Bronchial epithelial cell (primary cell): ENCODE measurements at places on chromosomes 16 and 17.

GRCh38 chr16:84756830-84757229 is 57.0 kb downstream of the USP10 start:
- DNase-seq = no peak

DNA sequence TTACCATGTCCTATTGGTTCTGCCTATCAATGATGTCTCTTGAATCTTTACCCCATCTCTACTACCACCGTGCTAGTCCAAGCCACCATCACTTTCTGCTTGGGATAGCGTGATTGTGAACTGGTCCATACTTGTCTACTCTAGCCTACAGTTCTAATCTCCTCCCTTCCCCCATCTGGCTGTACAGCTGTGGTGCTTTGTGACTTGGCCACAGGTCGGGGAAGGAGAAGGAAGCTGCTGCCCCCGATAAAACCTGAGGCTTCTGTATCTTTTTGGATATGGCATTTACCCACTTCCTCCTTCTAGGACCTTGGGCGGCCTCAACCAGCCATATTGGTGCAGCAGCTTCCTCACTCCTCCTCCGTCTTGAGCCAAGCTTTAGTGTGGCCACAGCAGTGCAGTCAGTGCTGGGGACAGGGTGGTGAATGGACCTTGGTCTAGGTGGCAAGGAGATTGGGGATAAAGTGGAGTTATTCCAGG is 314 bp upstream of the ITGA2B start:
- DNase-seq = no peak

GRCh38 chr16:57761301-57761700 is 25.7 kb downstream of the KATNB1 start:
- no peak for DNase-seq

DNA sequence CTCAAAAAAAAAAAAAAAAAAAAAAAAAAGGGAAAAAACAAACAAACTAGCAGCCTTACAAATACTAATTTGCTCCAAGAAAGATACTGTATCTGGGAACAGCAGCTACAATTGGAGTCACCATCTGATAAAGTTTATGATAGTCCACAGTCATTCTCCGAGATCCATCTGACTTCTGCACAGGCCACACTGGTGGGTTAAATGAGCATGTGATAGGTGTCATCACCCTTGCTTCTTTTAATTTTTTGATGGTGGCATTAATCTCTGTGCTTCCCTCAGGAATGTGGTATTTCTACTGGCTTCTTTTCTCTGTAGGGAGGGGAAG is 49.6 kb downstream of the BCL7C start:
- DNase-seq = no peak

DNA sequence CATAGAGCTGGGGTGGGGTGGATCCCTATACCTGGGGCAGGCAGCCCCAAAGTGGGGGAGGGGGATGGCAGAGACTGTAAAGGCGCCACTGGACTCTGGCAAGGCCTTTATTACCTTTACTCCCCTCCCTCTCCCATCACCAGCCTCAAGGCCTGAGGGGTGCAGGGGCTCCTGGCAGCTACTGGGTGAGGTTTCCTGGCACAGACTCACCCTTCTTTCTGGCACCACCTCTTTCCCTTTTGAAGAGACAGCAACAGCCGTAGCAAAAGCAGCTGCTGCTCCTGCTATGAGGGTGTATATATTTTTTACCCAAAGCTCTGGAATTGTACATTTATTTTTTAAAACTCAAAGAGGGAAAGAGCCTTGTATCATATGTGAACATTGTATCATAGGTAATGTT is 17.6 kb downstream of the RAPGEFL1 start:
- no peak for DNase-seq

DNA sequence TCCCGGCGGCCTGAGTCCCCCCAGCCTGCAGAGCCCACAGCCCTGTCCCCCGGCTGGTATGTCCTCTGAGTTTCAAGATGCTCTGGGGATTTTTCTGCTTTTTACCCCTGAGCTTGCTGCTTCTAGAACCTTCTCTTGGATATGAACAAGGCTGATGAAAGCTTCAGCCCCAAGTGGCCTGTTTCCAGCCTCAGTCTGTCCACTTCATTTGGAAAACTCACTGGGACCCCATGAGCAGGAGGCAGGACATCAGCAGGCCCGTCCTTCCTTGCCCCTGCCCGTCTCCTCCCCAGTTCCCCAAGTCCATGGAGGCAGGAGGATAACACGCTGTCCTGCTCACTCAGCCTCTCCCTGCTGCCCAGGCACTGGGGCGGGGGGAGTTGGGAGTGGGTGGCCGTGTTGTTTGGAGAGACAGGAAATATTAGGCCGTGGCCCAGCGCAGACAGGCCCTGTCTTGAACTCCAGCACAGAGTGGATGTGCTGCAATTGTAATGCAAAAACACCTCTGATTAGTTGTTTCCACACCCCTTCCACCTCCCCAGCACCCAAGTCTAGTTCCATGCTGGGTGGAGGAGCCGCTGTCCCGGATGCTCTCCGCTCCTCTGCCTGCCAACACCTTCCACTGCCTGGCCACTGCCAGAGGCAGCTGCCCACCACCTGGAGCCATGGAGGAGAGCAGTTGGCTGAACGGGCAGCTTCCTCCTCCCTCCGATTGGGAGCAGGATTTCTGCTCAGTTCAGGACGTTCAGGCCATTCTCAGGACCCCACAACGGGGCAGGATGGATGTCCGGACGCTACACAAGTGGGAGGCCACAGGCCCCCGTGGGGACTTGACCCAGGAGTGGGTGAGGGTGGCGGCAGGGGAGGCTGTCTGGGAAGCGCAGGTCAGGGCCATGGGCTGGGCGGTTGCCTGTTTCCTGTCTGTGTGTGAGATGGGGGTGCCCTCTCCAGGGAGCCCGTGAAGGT is 216.9 kb upstream of the GSE1 start:
- peak; percentile 93 for DNase-seq

DNA sequence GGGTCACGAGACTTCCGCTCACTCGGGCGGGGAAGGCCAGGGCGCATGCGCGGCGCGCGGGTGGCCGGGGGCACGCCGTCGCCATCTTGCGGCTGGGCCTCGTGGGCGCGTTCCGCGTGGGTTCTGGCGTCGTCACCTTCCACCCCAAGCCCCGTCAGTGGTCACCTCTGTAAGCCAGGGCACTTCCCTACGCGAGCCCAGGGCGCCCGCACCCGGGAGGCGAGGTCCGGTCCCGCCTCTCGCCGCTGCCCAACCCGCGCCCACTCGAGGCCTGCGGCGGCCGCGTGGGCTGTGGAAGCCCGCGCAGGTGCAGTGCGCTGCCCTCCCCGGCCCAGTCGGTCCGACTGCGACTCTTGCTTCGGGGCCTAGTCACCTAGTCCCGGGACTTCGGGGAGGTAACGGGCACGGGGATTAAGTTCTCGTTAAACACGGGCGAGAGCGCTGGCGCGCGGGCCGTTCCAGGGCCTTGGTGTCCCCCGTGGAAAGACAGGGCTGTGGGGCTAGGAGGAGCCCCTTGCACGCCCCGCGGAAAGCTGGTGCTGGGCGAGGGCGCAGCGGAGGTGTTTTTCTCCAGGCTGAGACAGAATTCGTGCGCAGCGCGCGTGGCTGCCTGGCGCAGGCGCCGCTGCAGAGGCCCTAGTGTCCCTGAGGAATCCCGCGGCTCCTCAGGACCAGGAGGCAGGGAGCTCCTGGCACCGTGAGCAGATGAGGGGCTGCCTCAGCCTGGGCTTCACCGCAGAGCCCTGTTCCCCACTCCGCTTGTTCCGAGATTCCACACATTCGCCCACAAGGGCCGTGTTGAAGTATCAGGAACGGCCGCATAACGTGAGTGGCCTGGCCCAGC is 472 bp upstream of the ARHGDIA start:
- DNase-seq = peak; percentile 60

DNA sequence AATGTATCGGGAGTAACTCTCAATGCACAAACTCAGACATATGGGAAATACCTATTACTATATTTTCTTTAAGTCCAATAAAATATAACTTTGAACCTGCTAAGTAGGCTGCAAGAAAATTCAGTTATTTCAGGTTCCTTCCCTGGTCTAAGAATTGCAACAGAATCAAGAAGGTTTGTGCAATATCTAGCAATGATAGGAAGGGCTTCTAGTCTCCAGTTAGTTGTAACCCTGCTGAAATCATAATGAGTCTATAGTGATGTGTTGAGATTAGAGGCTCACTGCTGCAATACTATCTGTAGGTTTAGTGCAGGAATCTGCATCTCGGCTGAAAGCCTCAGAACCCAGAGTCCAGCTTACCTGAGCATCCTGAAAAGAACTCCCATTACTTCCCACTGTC is 110.5 kb downstream of the PMP22 start:
- peak; percentile 7 for DNase-seq
